ENCODE measurements at places on chromosomes 13 and 19. TPM values are rescaled to one million over a fixed set of nuclear protein-coding genes. Genes with fewer than 3 reads are reported as not detected.
A peak's percentile ranks its signal among the peaks of the same experiment; 100 is the strongest.

DNA sequence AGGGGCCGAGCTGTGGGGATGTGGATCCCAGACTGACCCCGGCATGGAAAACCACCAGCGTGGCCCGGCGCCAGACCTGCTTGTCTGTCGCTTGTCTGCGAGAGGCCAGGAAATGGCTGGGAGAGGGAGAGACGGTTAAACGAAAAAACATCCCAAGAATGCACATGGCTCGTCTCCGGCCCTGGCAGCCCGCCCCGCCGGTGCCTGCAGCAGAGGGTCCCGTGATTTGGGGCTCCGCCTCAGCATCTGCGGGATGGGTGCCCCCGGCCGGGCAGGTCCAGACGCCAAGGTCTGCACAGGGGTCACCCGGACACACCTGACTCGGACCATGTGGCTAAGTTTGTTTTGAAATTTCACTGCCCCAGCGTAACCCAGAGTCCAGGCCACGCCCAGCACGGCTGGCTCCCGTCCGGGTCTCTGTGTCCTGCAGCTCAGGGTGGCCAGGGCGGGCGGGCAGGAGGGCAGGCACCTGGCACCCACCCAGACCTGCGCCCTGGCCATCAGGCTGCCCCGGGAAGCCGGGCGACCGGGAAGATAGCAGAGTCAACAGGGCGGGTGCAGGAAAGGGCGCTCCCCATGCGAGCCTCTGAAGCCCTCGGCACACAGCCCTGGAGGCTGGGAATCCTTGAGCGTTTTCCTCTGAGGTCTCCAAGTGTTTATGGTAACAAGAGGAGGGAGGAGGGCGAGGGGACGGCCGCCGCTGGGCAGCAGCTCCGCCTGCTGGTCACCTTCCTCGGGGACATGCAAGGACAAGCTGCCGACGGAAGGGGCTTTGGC, 103.2 kb downstream of the GADD45B start:
- DNase-seq, result peak; percentile 62

DNA sequence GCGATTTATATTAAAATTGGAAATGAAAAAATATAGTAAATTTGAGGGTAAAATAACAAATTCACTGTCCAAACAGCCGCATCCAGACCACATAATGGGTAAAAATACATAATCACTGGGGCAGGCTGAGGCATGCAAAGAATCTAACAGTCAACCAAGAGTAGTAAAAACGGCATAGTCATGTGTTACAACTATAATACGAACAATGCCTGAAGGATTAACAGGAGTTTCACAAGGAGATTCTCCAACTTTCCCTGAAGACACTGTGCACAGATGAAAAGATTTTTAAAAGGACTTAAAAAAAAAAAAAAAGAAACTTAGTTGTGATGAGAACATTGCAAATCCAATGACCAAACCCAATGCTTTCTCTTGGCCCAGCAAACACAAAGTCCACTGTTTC, 20.4 kb upstream of the ATXN8OS start:
- no peak for DNase-seq

GRCh38 chr13:97030705-97031452, 36.6 kb upstream of the OXGR1 start:
- DNase-seq, result no peak

DNA sequence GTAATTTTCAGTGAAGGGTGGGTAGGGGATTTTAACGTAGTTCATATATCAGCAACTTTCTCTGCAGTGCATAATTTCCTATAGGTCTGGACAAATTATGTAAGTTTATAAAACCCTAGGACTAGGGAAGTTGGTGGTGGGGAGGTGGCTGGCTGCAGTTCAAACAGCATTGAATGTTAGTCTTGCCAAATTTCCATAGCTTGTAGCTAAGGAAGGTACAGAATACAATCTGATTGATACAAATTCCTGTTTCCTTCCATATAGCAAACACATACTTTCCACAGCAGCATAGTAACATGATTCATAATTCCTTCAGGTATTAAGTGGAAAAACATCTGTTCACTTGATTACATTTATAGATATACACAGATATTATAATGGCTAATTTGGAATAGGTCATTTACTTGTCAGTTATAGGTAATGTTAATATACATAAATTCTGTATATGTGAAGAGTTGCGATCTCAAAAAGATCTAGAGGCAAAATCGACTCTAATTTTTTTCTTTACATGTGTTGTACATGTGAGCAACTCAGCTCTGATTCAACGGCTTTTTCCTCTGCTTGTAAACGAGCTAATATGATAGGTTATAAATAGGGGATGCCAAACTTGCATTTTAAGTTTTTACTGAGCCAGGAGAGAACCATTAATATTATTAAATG, 233.4 kb upstream of the CSNK1A1L start:
- DNase-seq, result no peak

DNA sequence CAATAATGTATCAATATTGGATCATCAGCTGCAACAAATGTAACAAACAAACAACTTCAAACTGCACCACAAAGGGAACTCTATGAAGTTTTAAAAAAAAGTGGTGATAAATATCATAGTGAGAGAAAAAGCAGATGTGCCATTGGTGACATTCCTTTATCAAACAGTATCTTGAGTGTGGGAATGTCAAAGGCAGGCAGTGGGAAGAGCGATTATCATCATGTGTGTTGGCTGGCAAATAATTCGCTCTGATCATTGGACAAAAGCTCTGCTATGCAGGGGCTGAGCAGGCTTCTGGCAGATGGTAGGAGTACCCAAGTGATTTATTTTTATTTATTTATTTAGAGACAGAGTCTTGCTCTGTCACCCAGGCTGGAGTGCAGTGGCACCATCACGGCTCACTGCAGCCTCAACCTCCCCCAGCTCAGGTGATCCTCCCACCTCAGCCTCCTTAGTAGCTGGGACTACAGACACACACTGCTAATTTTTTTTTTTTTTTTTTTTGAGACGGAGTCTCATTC, 55.9 kb upstream of the RANBP3 start:
- no peak for DNase-seq

DNA sequence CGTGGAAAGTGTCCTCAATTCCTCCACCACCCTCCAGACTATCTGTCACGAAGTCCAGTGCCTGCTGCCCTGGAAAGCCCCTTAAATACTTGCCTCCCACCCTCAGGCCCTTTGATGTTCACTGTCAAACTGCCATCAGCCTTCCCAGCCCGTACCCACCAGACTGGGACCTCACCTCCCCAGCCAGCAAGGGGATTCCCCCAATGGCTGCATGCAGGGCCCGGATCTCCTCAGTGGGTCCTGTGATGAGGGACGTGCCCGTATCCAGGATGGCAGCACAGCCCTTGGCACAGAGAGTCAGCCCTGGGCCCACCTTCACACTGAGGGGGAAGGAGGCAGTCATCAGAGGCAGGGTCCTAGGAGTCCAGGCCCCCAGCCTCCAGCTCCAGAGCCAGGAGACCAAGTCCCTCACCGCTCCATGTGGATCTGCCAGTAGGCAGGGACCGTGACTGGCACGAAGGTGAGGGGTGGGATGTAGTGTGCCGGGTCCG, 6.1 kb downstream of the NAPSA start:
- DNase-seq, result no peak

DNA sequence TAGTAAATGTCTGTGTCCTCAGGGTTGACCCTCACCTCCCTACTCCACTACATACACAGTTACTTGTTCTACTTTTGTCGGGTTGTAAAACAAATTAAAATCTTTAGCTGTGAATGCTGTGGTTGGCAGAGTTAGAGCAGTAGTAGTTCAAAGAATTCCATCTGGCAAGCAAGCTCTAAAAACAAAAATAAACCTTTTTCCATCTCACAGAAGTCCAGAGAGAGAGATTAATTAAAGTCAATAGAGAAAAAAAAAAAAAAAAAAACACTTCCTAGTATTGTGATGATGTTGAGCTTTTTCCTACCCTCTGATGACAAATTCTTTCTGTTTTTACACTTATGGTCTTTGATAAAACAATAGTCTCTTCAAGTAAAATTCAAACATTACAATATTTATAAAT, 338.4 kb downstream of the PCDH17 start:
- no peak for DNase-seq

DNA sequence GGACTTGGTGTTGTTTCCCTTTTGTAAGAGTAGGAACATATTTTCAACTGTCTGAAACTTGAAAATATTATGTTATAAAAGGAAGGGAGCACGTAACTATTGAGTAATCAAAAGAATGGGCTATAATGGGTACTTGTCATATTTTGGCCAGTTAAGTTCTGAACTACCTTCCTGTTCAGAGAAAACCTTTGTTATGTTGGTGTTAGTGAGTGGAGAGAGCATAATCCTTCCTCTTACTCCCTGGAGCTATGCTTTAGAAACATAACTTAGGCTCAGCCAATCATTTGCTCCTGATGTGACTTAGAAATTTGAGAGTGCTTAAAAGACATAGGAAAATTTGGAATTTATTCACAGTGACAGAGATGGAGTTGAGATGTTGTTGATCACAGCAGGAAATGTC, 482.5 kb upstream of the SPRY2 start:
- DNase-seq, result no peak

GRCh38 chr13:61276401-61276800, 139.2 kb downstream of the PCDH20 start:
- no peak for DNase-seq

- peak; percentile 64 for DNase-seq
Measured at GRCh38 chr13:46551410-46552302, 1.3 kb upstream of the LRCH1 start.

DNA sequence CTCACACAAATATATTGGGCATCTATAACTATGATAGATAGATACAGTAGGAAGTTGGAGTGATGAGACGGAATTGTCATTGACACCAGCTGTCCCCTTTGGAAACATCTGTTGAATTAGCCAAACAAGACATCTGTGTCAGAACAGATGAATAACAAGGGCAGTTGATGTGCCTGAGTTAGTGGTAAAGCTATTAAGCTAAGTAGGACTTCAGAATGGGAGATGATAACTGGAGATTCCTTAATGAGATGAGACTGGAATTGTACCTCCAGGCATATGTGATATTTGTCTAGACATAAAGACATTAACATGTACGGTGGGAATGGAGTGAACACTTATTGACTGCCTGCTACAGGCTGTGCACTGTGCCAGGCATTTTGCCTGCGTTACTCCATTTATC, 78.7 kb downstream of the MBNL2 start:
- no peak for DNase-seq

DNA sequence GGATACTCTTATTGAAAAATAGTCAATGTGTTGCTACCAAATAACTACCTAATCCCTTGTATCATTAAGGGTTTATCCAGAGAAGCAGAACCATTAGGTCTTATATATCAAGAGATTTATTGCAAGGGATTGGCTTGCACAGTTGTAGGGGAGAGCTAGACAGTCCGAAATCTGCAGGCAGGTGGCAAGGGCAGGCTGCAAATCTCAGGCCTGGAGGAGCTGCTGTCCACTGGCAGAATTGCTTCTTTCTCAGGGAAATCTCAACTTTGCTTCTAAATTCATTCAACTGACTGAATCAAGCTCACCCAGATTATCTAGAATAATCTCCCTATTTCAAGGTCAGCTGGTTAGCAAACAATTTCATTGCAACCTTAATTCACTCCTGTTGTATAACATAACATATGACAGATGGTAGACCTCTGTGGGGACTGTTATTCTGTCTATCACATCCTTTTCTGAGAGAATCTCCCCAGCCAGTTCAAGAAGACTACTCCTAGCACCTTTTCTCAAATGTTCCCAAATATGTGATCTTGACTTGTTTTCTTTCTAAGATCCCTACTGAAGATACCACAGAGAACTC, 194.2 kb downstream of the NHLRC3 start:
- DNase-seq, result no peak

DNA sequence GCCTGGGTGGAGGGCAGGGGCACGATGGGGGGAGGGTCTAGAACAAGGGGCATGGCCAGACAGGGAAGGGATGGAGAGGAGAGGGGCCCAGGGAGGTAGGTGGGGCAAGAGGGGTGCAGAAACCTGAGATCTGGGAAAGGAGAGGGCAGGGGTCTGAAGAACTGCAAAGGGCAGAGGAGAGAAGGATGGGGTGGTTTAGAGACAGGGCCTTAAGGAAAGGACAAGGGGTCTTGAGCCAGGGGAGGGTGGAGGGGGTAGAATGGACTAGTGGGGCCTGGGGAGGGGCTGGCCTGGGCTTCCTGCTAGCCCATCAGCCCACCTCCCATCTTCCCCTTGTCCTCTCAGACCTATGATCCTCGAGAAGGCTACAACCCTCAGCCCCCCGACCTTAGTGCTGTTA, 72.5 kb downstream of the RYR1 start:
- no peak for DNase-seq

GRCh38 chr13:111852725-111853518, 214.0 kb upstream of the SOX1 start:
- no peak for DNase-seq

- no peak for DNase-seq
Measured at GRCh38 chr13:22238269-22238668, 567.4 kb downstream of the FGF9 start.

DNA sequence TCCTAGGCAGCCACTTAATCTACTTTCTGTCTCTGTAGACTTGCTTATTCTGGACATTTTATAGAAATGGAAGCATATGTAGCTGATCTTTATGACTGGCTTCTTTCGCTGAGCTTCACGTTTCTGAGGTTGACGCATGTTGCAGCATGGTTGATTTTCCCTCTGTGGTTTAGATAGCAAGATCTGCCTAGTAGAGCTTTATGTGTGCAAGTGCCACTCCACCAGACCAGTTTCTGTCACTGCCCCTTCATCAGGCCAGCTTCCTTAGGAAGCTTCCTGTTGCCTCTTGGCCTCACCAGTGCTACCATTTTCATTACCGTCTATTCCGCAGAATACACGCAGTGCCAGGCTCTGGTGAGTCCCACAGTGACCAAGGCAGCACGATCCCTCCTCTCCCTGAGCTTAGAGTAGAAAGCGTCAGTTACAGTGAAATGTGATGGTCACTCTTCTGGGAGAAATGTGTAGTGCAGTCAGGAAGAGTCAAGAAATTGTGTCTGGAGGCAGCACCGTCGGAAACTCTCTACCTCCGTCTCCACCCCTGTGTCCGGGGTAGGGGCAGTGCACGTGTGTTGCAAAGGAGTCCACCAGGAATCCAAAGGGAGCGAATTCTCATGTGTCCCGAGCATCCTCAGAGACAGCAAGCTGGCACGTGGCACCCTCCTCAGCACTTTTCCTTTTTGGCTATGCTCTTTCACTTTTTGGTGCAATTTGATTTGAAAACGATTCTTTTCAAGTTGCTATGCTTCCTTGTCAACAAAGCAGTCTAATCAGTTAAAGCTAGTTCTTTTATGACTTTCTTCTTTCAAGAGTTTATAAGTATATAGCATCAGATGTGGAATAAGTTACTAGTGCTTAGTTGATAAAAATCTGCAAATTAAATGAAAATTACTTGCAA, 45.4 kb upstream of the GPR183 start:
- no peak for DNase-seq

The TTC9B gene
- total RNA-seq, result not detected

The URAD gene
- total RNA-seq, result not detected

The ZNF628 gene
- 24.1 TPM for total RNA-seq

The THSD1 gene
- 0.47 TPM for total RNA-seq

The ZSCAN4 gene
- not detected for total RNA-seq

The ISYNA1 gene
- total RNA-seq, result 55.0 TPM

The ZNF175 gene
- 12.3 TPM for total RNA-seq

The CELF5 gene
- not detected for total RNA-seq

The GAS6 gene
- total RNA-seq, result 10.2 TPM

The PSPN gene
- 1.7 TPM for total RNA-seq

The GRIN3B gene
- 0.44 TPM for total RNA-seq

The CYP4F2 gene
- total RNA-seq, result not detected
